ENCODE measurements at places on chromosomes 13 and 19.

GRCh38 chr13:23847497-23847896 lies 41.7 kb downstream of the MIPEP start:
- no peak for DNase-seq

GRCh38 chr19:6464070-6464873 lies at the start of gene CRB3:
TSS of gene CRB3 (plus strand) at chr19:6464271. CDS start at chr19:6464702, 431 bp downstream.
- DNase-seq, result no peak

GRCh38 chr13:34076943-34077703 lies 259.2 kb downstream of the RFC3 start:
- peak; percentile 48 for DNase-seq

DNA sequence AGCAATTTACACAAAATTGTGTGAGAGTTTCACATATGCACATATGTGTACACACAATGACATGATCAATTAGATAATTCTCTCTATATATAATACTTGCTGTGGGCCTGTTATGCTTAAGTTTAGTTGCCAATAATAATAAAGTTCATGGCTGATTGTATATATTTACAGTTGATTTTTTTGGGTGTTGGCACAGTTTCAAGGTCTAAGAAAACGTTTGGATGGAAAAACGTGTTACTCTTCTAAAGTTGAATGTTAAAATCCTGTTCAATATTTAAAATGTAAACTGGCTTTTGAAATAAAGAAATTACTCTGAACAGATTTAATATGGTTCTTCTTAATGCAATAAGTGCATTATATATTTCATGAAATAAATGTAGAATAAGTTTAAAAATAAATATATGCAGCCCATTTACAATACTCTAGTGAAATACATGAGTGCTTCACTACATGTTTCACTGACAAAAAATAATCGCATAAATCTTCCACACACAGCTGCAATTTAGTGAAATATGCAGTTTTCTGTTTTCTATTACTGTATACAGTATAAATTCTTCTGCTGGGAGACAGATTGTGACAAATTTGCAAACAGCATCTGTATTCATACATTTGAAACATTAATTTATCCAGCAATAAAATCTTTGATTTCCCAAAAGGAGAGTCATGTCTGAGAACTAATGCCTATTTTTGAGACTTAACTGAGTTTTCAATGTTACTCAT lies 586.9 kb upstream of the KLHL1 start:
- no peak for DNase-seq

DNA sequence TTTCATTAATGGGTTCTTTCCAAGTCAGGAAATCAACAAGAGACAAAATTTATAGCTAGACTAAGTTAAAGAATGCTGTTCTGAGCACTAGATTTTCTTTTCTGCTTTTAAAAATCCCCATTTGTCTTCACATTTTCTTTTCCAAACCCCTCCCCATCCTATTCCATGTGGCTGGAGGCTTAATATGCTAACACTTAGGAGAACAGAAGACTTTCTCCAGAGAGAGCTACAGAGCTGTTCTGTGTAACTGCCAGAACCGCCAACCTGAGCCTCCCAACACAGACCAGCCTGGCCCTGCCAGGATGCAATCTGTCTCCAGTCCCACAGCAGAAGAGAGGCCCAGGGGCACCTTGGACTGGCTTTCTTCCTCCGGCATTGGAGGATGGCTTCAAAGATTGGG lies 264.1 kb downstream of the NDFIP2 start:
- peak; percentile 56 for DNase-seq

DNA sequence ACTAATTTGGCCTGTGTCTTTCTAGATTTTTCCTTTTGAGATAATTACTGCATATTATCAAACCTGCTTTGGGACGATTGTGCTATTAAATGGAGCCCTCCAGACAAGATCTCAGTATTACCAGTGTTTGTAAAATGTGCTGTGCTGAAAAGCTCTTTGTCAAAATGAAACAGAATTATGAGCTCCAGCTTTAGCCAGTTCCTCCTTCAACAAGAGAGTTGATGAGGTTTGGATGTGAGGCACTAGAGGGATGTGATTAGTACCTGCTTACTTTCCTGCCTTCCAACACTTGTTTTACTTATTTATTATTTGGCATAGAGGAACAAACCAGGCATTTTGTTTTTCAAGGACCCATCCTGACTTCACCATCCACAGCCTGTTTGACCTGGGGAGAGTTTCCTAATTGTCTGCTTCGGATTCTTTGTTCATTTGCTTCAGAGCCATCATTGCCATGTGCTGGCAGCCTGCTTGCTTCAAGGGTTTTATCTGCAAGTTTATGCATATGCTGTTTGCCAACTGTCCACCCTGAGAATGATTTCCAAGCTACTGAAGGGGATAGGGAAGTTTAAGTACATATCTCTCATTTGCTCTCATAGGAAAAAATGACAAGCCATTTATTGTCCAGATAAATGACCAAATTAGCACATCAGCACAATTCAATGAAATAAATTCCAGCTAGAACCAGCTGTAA lies 32.9 kb upstream of the CPB2 start:
- no peak for DNase-seq

GRCh38 chr13:23960566-23961156 lies 63.4 kb upstream of the C1QTNF9B start:
- DNase-seq, result peak; percentile 52

DNA sequence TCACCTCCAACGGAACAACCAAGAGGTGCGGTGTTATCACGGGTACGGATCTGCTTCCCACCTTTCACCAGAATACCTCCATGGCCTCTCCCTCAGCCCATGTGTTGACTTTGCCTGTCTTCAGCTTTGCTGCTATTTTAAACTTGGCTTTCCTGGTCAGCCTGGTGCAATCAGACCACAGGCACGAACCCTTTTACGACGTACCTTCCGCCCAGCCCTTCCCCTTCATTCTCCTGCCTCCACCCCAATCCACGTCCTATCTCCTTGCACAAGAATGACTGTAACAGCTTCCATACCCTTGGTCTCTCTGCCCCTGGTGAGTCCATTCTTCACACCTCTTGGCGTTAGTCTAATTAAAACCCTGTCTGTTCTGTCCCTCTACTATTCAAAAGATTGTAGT lies 431.7 kb downstream of the EFNB2 start:
- DNase-seq, result no peak

- no peak for DNase-seq
These were observed 13.3 kb downstream of the PLEKHF1 start for GRCh38 chr19:29678484-29679106.

GRCh38 chr13:114119196-114119595 lies 13.2 kb downstream of the RASA3 start:
- peak; percentile 97 for DNase-seq

DNA sequence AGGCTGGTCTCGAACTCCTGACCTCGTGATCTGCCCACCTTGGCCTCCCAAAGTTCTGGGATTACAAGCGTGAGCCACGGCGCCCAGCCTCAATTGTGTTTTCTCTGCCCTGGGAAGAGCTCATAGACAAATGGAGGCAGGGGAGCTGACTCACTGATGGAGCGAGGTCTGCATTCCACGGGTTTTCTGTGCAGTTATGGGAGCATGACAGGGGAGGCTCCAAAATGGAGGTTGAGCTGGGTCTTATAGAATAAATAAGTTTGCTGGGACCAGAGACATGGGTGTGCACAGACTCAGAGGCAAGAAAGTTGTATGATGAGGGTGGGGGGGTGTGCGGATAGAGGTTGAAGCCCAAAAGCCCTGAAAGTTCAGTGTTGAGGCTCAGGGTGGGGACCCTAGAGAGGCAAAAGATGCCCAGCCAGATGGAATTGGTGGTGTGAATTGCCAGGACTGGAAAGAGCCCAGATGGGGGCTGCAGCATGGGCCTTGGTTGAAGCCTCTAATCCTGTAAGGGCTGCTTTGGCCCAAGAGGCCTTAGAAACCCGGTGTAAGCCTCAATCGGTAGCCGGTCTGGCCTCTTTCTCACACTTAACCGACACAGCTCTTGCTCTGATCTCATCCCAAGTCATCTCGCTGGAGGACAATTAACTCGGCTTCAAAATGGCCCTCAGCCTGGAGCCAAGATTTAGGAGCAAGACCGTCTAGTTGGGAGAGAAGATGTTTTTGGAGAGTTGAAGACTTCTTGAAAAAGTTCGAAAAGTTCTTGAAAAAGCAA lies 1.9 kb downstream of the TPM4 start:
- peak; percentile 40 for DNase-seq

DNA sequence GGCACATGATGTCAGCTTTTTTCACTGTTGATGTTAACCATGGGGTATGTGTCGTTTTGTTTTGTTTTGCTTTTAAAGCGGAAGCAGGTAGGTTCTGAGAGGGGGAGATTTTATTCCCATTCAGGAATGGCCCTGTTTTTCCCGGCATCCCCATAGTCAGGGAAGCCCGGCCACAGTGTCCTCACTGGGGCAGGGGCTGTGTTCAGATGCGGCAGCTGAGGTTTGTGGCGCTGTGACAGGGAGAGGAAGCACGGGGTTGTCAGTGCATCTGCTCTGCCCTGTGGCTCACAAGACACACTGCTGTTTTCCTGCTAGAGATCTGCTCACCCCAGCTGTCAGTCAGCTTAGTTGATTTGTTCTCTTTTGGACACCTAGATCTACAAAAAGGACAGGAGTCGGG lies 27.6 kb downstream of the ANKRD27 start:
- no peak for DNase-seq

- DNase-seq, result peak; percentile 70
These were observed 36.3 kb downstream of the SMIM24 start for GRCh38 chr19:3443840-3444694.

GRCh38 chr13:49082653-49083536 lies 107.2 kb downstream of the FNDC3A start:
- DNase-seq, result no peak

DNA sequence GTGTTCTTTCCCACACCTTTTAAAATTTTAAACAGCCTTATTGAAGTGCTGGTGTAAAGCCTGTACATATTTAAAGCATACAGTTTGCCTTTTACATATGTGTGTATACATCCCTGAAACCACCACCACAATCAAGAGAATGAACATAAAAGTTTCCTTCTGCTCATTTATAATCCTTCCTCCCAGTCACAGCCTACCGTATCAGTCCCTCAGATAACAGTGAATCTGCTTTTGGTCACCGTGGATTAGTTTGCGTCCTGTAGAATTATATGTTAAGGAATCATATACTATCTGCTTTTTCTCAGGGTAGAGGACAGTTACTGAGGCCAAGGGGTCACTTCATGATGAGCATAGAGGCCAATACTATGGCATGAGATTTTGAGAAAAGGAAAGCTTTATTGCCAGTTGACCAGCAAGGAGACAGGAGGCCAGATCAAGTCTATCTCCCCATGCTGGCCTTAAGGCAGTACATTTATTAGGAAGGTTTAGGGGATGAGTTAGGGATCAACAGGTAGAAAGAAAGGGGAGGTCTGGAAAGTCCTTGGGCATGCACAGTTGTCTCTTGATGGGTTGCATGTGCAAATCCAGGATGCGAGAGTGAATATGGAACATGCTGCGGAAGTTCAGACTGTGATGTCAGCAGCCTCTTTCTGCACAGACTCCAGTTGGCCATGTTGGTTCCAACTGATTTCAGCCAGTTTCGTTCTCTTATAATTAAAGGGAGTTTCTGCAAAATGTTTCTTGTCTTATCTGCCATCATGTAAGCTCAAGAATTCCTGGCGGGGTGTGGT lies 36.3 kb upstream of the LSM14A start:
- DNase-seq, result no peak

- peak; percentile 64 for DNase-seq
These were observed 1.5 kb downstream of the SMAD9 start for GRCh38 chr13:36918246-36919131.

- no peak for DNase-seq
These were observed 42.4 kb upstream of the RFC3 start for GRCh38 chr13:33775339-33776108.

DNA sequence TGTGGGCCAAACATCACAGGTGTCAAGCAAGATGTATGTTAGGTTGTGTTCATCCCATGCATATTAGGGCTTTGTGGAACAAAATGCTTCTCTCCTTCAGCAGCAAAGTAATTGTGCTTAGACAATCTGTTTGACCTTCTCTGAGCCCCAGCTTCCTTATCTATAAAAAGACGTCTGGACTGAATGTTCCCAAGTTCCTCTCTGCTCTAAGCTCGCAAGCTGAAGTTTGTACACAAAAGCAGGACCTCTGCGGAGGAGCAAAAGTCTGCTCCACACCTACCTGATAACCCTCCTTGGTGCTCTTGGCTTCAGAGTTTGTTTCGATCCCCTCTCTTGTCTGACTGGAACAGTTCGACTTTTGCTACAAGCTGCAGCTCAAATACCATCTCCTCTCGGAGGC lies 95.7 kb upstream of the UBL3 start:
- DNase-seq, result no peak

DNA sequence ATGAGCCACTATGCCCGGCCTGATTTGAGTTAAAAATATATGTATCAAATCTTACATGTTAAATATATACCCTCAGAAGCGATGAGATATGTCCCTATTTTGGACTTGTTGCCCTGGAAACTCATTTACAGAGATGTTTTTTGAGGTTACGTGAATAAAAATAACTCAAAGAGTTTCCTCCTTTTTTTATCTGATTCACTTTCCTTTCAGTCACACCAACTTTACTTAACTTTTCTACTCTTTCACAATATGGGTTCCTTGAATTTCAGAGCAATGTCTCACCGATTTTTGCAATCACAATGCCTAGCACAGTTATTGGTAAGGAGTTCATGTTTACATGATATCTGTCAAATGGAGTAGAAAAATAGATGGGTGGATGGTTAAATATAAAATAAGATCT lies 2.3 kb downstream of the OR7C2 start:
- DNase-seq, result no peak

- DNase-seq, result no peak
These were observed 432 bp downstream of the ZNF611 start for GRCh38 chr19:52734331-52734892.

GRCh38 chr19:33796164-33796875 lies at the start of gene KCTD15:
TSS of gene KCTD15 (plus strand) at chr19:33796870. CDS start at chr19:33800455, 3,585 bp downstream.
- peak; percentile 45 for DNase-seq

- DNase-seq, result no peak
These were observed 27.3 kb downstream of the ALOX5AP start for GRCh38 chr13:30762643-30763042.

- peak; percentile 83 for DNase-seq
These were observed 12.3 kb downstream of the RBM26 start for GRCh38 chr13:79393564-79394249.

GRCh38 chr19:5822181-5822844 lies 17.2 kb downstream of the FUT6 start:
- no peak for DNase-seq

DNA sequence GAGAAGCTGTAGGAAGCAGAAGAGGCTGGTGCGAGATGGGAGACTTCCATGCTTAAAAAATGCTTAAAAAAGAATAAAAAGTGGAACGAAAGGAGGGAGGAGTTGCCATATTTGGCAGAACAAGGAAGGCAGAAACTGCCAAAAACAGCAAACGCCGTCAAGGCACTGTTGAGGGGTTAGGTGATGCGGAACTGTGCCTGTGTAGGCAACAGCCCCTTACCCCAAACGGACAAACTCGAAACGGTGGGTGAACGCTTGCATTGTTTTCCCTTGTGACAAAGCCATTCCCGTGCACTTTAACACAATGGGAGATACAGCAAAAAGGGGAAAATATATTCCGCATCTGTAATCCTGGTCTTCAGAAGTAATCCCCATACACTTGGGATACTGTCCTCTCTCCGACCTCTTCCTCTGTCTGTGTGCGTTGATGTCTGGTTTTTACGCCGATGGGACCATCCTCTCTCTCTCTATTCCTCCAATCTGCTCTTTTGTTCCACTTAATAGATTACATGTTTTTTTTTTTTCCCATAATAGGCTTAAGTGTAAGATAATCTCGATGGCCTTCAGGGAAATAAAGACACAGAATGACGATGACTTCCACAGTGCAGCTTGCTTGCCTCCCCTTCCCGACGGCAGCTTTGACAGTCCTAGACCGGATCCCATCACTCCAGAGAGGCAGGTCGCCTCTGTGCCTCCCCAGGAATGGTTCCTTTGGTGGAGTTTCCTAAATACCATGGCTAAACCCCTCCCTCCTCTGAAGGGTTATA lies 132.7 kb upstream of the RNF113B start:
- DNase-seq, result no peak

GRCh38 chr13:113186061-113186900 lies 22.2 kb downstream of the PCID2 start:
- no peak for DNase-seq
